Activated naive CD8-positive, alpha-beta T cell treated with anti-CD3 and anti-CD28 coated beads, Interleukin-2, amount 50 U/mL, for 24 hours (primary cell): ENCODE measurements at places on chromosomes 3 and 15.
A peak's percentile ranks its signal among the peaks of the same experiment; 100 is the strongest.

- no peak for DNase-seq
Measured at GRCh38 chr3:23547905-23548650, 257.7 kb upstream of the UBE2E1 start.

- DNase-seq: no peak
Measured at GRCh38 chr3:43584043-43584826, 37.6 kb downstream of the ANO10 start.

DNA sequence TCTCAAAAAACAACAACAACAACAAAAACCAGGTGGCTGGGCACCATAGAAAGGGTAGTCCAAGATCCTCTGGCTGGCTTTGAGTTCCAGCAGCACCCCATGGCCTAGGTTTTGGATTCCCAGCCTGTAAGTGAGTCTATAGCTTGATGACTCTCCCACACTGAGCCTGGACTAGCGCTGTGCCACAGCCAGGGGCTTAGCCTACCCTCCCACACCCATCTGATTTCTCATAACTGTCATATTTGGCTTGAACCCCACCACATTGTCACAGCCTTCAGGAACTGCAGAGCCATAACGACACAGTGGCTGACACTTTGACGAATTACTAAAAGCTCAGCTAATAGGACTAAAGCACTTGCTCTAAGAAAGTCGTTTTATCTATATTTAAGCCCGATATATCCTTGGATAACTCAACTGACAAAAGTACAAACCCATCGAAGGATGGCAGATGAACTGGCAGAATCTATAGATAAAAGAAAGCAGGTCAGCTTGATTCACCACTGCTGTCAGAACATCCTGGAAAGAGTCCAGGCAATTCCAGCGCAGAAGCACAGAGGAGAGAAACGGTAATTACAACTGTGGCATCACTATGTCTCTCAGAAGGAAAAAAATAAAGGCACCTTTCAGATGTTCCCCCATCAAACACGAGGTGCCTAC is 62.1 kb downstream of the HOMER2 start:
- DNase-seq: no peak

DNA sequence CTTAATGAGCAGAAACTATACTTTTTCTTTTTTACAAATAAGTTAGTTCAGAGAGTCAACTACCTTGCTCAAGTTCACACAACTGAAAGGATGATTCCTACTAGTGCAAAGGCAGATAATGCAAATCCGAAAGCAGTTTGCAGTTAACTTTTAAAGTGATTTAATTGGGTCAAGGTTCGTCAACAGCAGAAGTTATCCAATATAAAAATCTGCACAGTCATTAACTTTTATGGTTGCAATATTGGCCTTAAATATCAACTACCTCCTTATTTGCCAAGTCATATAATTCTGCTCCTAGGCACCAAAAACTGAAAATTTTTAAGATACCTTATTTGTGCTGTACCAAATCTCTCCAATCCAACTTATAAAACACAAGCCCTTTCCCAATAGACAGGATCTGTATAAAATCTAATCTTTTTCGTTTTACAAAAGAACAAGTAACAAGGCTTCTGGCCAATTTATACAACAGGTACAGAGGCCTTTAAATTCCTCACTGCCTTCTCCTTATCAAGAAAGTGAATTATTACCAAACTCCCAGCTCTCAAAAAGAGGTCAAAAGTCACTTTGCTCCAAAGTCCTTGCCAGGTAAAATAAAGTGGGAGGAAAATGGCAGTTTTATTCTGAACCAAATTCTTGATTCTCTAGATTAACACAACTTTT is 416.6 kb upstream of the NECTIN3 start:
- DNase-seq: no peak

GRCh38 chr3:150723946-150724345 is 20.2 kb upstream of the ERICH6 start:
- no peak for DNase-seq

GRCh38 chr3:70550723-70551319 is 238.4 kb upstream of the MDFIC2 start:
- DNase-seq: peak; percentile 81

DNA sequence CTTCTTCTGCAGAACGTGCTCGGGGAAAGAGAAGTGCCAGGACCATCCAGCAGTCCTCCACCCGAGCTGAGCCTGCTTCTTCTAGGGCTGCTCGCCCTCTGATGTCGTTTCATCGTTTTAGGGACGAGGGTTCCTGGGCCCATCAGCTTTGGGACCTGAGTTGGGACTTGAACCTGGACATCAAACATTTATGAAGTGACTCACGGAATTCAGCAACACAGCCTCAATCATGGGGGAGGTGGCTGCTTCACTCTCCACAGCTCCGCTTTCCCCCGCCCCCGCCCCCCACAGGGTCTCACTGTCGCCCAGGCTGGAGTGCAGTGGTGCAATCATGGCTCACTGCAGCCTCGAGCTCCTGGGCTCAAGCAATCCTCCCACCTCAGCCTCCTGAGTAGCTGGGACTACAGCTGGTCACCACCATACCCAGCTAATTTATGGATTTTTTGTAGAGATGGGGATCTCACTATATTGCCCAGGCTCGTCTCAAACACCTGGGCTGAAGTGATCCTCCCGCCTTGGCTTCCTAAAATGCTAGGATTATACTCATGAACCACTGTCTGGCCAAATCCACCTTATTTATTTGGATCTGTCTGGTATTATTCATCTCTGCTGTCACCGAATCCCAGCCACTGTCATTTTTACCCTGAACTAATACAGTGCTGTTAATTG is 725 bp upstream of the SCAMP2 start:
- DNase-seq: peak; percentile 17

- DNase-seq: no peak
Measured at GRCh38 chr3:26989037-26989436, 366.5 kb downstream of the LRRC3B start.

GRCh38 chr15:62894322-62895085 is 148.0 kb upstream of the TPM1 start:
- no peak for DNase-seq

GRCh38 chr3:89155811-89156210 is 48.4 kb downstream of the EPHA3 start:
- DNase-seq: no peak
